Cardiac ventricle fibroblast (primary cell): ENCODE measurements at places on chromosomes 1 and 21. TPM values are rescaled to one million over a fixed set of nuclear protein-coding genes. Genes with fewer than 3 reads are reported as not detected.

Gene ERG
- total RNA-seq: 1.1 and 1.3 TPM in 2 replicates

Gene ADGRB2
- 6.9 and 10.5 TPM in 2 replicates for total RNA-seq

Gene TMEM52
- total RNA-seq: 13.5 TPM in 1 of 2 replicates, not detected in the other

Gene FCRL4
- total RNA-seq: not detected in 2 replicates

Gene CLIC6
- not detected in 2 replicates for total RNA-seq

Gene RIPPLY3
- total RNA-seq: not detected in 2 replicates

Gene GBP6
- total RNA-seq: not detected in 2 replicates

Gene B3GALT2
- total RNA-seq: 0.06 TPM in 1 of 2 replicates, not detected in the other

Gene SPATA45
- total RNA-seq: not detected in 2 replicates

Gene BCAR3
- 27.4 and 28.4 TPM in 2 replicates for total RNA-seq

Gene GPR153
- total RNA-seq: 13.0 and 14.0 TPM in 2 replicates

Gene ADORA3
- total RNA-seq: not detected in 2 replicates

Gene DNAJC28
- total RNA-seq: 1.5 and 3.2 TPM in 2 replicates

Gene GPATCH3
- 8.4 and 9.1 TPM in 2 replicates for total RNA-seq

Gene SMYD2
- 14.6 and 16.9 TPM in 2 replicates for total RNA-seq

Gene S100A14
- not detected in 2 replicates for total RNA-seq

Gene CENPF
- 3.5 and 6.6 TPM in 2 replicates for total RNA-seq

Gene IQCC
- total RNA-seq: 0.59 and 0.87 TPM in 2 replicates

Gene USH2A
- under 0.01 TPM in 1 of 2 replicates, not detected in the other for total RNA-seq

Gene LINGO4
- total RNA-seq: not detected in 2 replicates

Gene FCN3
- total RNA-seq: 0.29 TPM in 1 of 2 replicates, not detected in the other

Gene ATP1A4
- not detected in 2 replicates for total RNA-seq

Gene NR5A2
- total RNA-seq: 0.25 and 0.44 TPM in 2 replicates

Gene TNN
- total RNA-seq: not detected in 2 replicates

Gene MNDA
- not detected in 2 replicates for total RNA-seq

Gene C1orf94
- not detected in 2 replicates for total RNA-seq

Gene SRM
- total RNA-seq: 71.7 and 84.4 TPM in 2 replicates

Gene TMEM39B
- 4.0 and 8.0 TPM in 2 replicates for total RNA-seq

Gene LCA5L
- total RNA-seq: 0.37 and 1.4 TPM in 2 replicates

Gene COL11A1
- total RNA-seq: 0.06 and 0.10 TPM in 2 replicates
